Activated gamma-delta T cell treated with anti-CD3 and anti-CD28 coated beads, Interleukin-2, amount 50 U/mL, for 16 hours (primary cell): ENCODE measurements at places on chromosomes 3 and 15.

DNA sequence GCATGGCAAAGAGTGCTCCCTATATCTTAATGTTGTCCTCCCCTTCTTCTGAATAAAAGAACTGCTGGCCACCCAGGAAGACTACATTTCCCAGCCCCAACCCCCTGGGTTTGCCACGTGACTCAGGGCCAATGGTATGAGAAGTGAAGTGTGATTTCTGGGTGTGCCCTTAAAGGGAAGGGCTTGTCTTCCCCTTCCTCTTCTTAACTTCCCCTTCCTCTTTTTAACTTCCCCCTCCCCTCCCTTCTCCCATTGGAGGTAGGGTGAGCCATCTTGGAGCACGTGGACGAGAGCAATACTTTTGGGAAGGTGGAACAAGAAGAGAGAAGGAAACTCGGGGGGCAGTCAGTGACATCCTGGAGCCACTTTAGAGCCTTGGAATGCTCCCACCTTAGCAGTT is 6.8 kb upstream of the KBTBD12 start:
- DNase-seq, result no peak

- DNase-seq, result no peak
Measured at GRCh38 chr3:179113903-179114302, 34.3 kb upstream of the PIK3CA start.

DNA sequence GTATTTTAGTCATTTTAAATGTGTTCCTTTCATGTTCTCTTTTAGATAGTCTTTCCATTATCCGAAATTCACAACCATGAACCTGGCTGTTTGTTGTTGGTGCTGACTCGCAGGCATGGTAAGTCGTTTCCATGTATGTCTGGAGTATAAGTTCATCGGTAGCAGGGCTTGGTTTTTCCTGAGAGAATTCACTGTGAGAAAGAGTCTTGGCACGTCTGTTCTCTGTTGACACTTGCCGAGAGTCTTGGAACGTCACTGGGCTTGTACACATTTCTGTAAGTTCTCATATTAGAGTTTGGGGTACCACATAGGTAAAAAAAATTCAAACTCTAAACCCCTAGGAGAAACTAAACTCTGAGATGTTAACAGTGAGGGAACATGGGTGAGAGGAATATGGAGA is 29.4 kb upstream of the EIF4A2 start:
- DNase-seq, result no peak

DNA sequence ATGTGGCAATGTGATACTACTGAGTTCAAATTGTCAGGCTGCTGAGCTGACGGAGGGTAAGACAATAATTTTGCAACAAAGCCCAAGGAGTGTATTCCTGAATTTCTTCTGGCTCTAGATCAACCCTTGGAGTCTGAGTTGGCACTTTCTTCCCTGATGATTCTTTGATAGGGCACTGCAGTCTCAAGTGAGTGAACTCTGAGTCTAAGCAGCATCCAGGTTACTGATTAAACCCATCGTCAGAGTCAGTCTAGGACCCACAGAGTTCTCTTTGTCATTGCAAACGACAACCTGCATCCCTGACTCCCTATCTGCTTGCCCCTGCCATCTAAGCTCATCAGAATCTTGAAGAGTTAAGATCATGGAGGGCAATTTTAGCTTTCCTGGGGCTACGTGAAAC is 58.6 kb downstream of the MME start:
- DNase-seq, result no peak

DNA sequence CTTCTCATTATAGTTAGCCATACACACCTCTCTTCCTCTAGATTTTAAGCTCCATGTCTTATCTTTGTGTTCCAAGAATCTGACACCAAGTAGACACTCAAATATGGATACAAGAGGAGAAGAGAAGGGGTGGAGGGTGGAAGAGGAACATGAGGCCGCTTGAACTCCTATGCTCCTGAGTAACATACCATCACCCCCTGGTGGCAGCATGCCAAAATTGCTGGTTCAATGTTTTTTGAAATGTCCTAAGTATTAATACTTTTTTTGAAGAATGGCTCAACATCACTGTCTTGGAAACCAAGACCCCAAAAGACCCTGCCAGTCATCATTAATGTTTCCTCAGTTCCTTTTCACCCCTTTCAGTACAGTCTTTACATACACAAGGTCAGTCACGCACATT is 71.8 kb upstream of the HACD2 start:
- no peak for DNase-seq

DNA sequence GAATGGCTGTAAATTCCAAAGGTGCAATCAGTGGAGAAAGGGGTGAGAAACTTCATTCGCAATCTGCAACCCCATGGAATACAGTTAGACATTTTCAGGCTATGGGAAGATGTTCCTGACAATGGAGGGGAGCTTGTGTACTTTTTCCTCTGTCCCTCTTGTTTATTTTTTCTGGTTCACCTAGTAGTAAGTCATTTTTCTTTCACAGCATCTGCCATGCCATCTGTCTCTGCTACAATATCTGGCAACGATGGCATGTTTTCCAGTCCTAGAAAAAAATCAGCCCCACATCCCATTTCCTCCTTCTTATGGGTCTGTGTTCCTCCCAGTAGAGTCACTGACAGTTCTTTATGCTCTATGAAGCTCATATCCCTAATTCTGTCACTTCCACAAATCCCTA is 76.0 kb downstream of the SSR3 start:
- DNase-seq, result no peak

DNA sequence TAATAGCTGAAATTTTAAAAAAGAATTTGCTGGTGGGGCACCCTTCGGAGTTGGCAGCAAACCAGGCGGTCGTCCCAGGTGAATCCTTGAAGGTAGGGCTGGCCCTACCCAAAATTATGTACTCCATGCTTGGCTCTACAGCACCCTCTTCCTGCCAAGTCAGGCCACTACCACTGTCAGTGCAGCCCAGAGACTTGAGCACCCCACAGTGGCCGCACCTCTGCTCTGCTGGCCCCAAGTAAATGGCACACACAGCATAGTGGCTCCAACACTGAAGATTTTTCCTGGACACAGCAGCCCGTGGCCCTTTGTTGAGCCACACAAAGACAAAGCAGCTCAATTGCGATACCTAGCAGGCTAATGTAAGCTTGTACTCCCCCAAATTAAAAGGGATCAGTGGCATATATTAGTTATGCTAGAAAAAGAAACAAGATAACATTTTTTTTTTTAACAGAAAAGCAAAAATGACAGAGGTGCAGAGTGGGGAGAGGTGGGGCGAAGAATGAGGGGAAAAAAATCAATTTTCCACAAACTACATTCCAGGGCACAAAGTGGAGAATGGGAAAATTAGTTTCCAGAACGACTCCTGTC is 250.5 kb downstream of the UACA start:
- peak; percentile 33 for DNase-seq

- DNase-seq, result no peak
Measured at GRCh38 chr3:101779822-101780381, 891 bp downstream of the NXPE3 start.

- no peak for DNase-seq
Measured at GRCh38 chr3:151999936-152000335, 126.5 kb downstream of the SUCNR1 start.

DNA sequence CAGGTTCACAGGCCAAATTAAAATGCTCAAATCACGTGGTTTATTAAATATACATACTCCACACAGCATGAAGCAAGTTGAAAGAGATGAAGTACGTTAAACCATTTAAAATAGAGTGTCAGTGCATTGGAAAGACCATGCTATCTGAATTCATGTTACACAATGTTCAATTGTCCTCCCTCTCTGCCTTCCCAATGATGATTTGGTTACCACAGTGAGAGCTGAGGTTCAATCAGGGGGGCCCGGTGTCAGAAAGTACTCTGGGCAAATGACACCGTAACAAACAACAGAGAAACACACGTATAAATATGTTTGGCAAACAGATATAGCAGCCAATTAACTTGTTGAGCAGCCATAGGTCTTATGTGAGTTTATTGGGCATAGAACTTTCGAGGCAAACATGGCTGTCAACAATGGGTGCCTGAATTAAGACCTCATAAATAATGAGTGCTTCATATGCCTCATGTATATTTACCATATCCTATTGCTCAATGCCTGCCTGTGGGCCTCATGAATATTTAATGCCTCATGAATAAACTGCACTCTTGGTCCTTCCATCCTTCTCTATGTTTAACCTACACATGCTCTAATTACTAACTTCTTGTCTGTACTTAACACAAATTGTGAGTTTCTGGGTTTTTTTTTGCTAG is 641.5 kb downstream of the PLOD2 start:
- no peak for DNase-seq

- DNase-seq, result no peak
Measured at GRCh38 chr15:77019521-77020331, 24.8 kb downstream of the PSTPIP1 start.

DNA sequence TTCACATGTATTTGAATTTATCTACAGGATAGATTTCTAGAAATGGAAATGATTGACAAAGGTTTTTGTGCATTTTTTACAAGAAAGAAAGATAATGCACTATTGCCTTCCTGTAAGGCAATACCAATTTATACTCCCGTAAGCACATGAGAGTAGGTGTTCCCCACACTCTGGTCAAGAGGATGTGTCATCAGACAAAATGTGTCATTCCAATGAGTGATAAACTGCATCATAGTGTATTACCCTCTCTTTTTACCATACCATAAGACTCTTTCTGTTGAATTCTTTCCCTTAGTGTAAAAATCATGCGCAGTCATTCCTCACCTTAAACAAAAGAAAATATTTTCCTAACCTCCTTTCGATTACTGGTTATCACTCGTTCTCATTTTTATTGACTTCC is 251.0 kb downstream of the ROBO1 start:
- DNase-seq, result no peak

DNA sequence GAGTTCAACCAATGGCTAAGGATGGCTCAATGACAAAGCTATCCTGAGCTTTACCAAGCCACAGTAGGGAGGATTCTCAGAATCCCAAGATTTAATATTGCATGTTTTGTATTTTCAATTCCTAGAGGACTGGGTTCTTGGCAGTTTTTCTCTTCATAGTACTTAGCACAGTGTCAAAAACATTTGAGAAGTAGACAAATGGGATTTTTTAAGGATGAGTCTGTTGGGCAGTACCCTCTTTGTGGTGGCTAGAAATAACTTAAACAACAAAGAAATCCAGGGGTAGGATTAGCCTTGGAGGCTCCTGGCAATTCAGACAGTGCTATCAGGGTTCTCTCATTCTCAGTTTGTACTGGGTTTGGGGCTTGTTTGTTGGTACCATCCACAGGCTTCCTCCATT is 212.8 kb upstream of the RORA start:
- no peak for DNase-seq

- DNase-seq, result no peak
Measured at GRCh38 chr3:28115316-28115715, 126.1 kb upstream of the CMC1 start.

DNA sequence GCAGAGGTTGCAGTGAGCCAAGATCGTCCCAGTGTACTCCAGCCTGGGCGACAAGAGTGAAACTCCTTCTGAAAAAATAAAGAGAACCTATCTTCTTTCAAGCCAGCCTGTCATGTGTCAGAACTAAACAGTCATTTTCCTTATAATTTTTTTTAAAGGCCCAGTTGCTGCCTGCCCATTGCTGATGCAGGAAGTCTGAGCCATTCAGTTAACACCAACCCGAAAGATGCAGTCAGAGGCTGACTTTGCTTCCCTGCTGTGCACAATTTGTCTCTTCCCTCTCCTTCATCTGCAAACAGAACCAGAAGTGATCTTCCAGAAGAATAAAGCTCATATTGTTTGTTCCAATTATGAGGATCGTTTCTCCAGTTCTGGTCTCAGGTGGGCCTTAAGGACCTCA is 220.6 kb downstream of the SLCO3A1 start:
- DNase-seq, result no peak

GRCh38 chr15:52021892-52022540 is 3.0 kb downstream of the MAPK6 start:
- DNase-seq, result no peak

GRCh38 chr3:46559091-46559704 is 6.9 kb downstream of the LRRC2 start:
- DNase-seq, result no peak

GRCh38 chr15:88440021-88440420 is 27.2 kb downstream of the MRPL46 start:
- DNase-seq, result no peak

DNA sequence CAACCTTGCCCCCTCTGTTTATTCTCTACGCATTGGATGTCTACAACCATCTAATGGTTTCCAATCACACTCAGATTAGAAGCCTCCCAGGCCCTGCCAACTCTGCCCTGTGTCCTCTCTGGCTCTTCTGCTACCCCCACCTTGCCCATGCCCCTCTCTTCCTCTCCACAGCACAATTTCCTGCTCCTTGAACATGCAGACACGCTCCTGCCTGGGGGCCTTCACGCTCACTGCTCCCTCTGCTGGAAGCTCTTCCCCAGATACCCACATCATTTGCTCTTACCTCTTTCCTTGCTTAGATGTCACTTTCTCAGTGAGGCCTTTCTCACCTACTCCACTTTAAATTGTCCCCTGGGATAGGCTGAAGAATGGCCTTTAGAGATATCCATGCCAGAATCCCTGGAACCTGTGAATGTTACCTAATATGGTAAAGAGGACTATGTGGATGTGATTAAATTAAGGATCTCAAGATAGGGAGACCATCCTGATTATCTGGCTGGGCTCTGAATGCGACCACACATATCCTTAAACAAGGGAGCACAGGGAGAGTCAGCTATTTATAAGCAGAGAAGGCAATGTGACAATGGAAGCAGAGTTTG is 9.9 kb downstream of the KY start:
- DNase-seq, result no peak

GRCh38 chr3:12644331-12644937 is 19.5 kb downstream of the RAF1 start:
- no peak for DNase-seq

GRCh38 chr3:179224584-179224983 is 26.3 kb downstream of the KCNMB3 start:
- no peak for DNase-seq

- DNase-seq, result no peak
Measured at GRCh38 chr3:14436954-14437281, 34.5 kb downstream of the SLC6A6 start.
